ENCODE measurements at places on chromosomes 6 and 20. TPM values are rescaled to one million over a fixed set of nuclear protein-coding genes. Genes with fewer than 3 reads are reported as not detected.

Gene COX4I2
- 3.6 TPM for total RNA-seq

DNA sequence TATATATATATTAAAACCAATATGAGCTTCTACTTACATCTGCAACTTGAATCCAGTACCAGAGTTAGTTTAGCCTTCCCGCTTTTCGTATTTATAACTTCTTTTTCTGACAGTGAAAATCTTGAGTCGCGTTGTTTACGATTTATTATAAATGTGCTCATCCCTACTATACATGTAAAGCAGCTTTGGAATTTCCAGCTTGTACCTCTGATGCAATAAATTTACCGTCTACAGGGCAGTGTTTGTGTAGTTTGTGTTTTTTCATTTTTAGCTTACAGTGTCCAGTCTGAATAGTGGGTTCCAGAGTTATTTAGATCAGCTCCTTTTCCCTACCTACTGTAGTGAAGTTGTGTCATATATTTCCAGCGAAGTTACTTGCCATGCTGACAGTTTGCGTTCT lies 66.3 kb downstream of the TIAM2 start:
- no peaks in the 10 kb centered on the region for H3K36me3 ChIP-seq
- DNase-seq = no peak
- no peak overlapping the region for H3K4me3 ChIP-seq
- no peak overlapping the region for H3K27ac ChIP-seq
- no peaks in the 10 kb centered on the region for H3K4me1 ChIP-seq

Gene BANF2
- total RNA-seq = not detected

DNA sequence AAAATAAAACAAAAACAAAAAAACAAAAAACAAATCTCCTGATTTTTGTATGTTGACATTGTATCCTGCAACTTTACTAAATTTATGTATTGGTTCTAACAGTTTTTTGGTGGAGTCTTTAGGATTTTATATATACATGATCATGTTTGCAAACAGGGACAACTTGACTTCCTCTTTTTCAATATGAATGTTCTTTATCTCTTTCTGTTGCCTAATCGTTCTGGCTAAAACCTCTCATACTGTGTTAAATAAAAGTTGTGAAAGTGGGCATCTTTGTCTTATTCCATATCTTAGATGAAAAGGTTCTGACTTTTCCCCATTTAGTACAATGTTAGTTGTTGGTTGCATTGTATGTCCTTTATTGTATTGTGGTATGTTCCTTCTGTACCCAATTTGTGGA lies 261.7 kb upstream of the NOX3 start:
- no peaks in the 10 kb centered on the region for H3K36me3 ChIP-seq
- no peak overlapping the region for H3K27ac ChIP-seq
- H3K4me3 ChIP-seq = no peak overlapping the region
- no peaks in the 10 kb centered on the region for H3K27me3 ChIP-seq
- no peaks in the 10 kb centered on the region for H3K4me1 ChIP-seq

- H3K4me1 ChIP-seq = no peaks in the 10 kb centered on the region
- no peak overlapping the region for H3K27ac ChIP-seq
- no peak overlapping the region for H3K4me3 ChIP-seq
- no peaks in the 10 kb centered on the region for H3K36me3 ChIP-seq
- DNase-seq = no peak
These were observed 479.7 kb upstream of the FLRT3 start for GRCh38 chr20:14817101-14817500.

GRCh38 chr6:116682334-116682712 lies 1.3 kb downstream of the KPNA5 start:
- no peaks in the 10 kb centered on the region for H3K27me3 ChIP-seq
- H3K4me3 ChIP-seq = peak overlapping the region; percentile 55
- no peaks in the 10 kb centered on the region for H3K36me3 ChIP-seq
- peak overlapping the region; percentile 93 for H3K27ac ChIP-seq

Gene PSORS1C2
- not detected for total RNA-seq

Gene PLN
- total RNA-seq = 0.80 TPM

Gene ANKRD66
- not detected for total RNA-seq

DNA sequence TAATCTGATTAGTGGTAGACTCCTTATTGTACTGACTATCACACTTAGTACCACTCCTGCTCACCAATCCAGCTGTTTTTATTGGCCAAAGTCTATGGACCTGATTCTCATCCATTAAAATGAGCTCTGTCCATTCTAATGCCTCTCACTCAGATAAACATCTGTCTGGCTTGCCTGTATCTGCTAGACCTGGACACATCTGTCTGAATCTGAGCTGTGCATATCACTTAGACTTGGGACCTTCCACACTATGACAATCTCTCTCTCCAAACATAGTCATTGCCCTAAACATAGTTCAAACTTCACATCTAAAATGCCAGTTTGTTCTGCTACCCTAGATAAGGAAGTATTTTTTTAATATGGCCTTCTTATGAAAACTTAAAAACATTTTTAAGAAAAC lies 92.6 kb downstream of the CENPW start:
- DNase-seq = no peak
- no peaks in the 10 kb centered on the region for H3K27me3 ChIP-seq
- H3K4me1 ChIP-seq = no peaks in the 10 kb centered on the region
- H3K27ac ChIP-seq = no peak overlapping the region
- H3K4me3 ChIP-seq = no peak overlapping the region

DNA sequence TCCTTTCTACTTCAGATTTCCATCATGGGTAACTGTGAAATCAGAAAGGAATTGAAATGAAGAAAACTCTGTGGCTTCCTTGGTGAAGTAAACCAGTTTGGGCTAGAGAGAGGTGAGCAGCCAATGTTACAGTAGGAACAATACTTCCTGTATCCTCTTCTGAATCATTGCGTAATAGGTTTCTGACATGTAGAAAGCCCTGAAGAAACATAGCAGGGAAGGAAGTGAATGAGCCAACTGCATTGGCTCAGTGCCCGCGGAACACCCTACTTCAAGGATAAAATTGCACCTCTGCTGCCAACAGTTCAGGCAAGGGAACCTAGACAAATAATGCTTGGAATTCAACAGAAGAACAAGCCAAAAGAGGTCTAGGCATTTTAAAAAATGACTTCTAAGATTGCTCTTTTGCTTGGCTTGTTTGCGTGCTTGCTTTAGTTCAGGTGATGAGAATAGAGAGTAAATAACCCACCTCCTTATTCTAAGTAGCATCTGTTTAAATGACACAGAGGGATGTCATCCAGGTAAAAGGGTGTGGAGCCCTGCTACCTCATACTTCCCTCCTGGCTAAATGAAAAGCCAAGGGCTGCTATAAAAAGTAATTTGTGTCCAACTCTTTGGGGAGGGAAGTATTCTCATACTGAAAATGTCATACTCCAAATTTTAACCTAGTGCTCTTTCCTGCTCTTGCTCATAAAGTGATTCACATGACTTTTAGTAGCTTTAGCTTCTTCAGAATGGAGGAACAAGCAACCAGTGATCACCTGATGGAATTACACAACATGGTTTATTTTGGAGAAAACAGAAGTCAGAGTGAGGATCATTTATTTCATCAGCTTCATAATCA lies 30.0 kb upstream of the AKIRIN2 start:
- H3K4me3 ChIP-seq = no peak overlapping the region
- H3K4me1 ChIP-seq = peaks cover 9% of the 10 kb centered on the region
- no peaks in the 10 kb centered on the region for H3K27me3 ChIP-seq
- H3K36me3 ChIP-seq = no peaks in the 10 kb centered on the region

Gene KIF25
- total RNA-seq = not detected
